Stimulated activated CD4-positive, alpha-beta T cell treated with anti-CD3 and anti-CD28 coated beads, Interleukin-12 subunit alpha, Interleukin-12 subunit beta, amount 100 ng/mL, for 24 hours (primary cell): ENCODE measurements at places on chromosomes 7 and 10.

DNA sequence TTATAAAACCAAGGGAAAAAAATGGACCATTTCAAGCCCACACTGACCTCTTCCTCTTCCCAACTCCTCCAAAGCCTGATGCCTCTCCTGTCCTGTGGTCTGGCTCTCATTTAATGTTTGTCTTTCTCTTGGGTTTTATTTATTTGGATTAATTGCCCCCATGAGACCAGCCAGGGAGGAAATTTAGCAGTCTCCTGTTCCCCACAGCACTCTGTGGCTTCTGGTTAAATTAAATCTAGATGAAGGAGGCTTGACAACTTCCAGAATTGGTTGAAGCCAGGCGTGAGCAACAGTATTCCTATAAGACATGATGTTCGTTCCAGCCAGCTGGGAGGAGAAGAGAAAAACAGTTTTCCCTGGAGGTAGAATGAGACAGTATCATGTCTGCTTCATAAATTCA is 15.1 kb upstream of the PRLHR start:
- DNase-seq: no peak

DNA sequence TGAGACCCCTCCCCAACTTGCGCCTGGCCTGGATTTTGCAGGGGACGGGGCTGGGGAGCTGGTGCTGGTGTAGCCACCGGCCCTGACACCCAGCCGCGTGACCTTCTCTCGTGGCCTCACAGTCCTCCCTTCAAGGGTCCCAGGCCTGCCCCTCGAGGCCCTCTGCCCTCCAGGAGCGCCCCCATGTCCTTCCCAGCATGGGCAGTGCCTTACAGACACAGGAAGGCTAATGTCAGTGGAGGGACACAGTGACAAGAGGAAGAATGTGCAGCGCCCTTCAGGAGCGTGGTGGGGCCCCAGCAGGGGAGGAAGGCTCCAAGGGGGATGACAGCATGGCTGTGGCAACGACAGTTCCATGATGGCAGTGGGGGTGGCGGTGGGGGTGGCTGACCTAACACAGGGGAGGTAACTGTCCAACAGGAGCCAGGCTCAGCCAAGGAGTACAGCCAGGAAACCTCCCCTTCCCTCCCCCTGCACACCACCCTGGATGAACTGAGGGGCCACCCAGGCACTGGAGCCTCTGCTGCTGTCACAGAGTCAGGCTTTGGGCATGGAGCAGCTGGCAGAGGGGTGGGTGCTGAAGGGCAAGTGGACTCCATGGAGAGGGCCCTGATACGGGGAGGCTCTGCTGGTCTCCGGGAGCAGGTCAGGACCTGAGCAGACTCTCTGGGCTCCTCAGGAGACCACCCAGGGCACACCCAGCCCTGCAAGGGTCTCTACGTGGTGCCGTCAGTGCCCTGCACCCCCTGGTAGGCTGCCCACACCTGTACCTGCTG is 76.0 kb upstream of the RET start:
- no peak for DNase-seq

GRCh38 chr10:12027539-12027938 is 15.1 kb downstream of the UPF2 start:
- DNase-seq: no peak

DNA sequence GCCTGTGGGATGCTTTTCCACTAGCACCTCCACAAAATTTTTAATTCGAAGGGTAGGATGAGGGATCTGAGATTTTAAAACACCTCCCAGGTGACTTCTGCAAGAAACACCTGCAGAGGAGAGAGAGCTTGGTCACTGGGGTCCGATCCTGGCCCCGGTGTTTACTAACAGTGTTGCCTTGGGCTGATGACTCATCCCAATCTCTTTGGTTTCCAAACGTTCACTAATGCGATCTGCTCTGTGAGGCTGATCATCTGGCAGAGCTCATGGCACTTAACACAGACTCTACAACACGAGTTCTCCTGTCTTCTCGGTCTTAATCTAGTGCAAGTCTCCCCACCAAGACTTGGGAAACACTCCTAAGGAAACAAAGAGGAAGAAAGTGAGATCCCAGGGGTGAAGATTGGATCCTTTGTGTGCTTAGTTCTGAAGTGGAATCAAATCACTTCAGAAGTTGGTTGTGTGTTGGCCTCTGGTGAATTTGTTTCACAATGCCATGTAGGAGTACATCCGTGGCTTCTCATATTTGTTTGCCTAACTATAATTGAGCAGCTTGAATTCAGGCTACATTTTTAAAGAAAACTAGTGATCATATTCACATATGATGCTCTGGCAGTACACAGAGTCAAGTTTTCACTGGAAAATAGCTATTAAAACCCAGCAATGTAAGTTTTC is 407.9 kb downstream of the NRG3 start:
- no peak for DNase-seq

GRCh38 chr10:110498087-110498981 is 627 bp downstream of the DUSP5 start:
- DNase-seq: peak; percentile 41

DNA sequence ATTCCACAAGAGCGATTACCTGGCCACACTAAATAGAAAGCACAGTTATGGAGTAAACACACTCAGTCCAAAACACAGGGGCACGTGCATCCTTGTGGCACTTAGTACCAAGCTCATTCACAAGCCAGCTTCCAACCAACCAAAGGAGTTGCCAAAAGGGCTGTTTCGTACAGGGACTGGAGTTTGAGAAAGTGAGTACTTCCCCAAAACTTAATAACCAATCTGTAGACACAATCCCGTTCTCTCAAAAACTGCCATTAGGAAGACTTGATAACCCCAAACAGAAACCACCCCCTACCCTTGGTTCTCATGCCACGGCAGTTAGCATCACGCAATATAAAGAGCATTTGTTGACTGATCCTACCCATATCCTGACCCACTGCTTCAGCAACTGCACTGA is 166.2 kb upstream of the ASAH2 start:
- DNase-seq: no peak

DNA sequence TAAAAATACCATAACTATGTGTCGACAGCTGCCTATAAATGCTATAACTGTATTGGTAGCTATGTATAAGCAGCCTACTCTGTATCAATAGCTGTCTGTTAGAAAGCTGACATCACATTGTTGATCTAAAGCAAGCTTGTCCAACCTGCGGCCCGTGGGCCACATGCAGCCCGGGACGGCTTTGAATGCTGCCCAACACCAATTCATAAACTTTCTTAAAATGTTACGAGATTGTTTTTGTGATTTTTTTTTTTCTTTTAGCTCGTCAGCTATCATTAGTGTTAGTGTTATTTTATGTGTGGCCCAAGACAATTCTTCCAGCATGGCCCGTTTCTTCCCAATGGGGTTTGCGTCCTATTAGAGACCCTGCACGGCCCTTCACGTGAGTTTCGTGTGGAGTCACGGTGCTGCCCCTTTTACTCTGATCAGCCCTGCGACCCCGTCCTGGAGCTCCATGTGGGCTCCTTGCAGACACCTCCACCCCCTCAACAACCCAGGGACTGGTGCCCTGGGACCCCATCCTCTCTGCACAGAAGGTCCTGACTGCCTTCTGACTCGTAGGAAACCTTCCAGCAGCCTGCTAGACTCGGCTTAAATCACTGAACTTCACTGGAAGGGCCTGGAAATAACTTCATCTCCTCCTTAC is 4.5 kb upstream of the PRKAR1B start:
- DNase-seq: no peak

DNA sequence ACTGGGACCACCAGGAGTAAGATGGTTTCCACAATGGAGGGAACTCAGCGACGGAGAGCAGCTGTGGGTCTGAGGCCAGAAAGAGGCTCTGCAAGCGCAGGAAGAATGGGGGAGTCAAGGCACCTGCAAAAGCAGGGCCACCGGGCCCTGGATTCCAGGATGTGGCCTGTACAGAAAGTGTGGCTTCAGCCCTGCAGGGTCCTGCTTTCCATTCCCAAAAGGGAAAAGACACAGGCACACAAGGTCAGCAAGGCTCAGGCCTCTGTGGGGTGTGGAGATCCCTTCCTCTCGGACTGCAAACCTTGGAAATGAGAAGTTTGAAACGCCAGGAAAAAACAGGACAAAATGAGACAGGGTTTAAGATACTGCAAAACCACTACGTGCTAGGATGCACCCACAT is 232.5 kb downstream of the TNS3 start:
- no peak for DNase-seq

DNA sequence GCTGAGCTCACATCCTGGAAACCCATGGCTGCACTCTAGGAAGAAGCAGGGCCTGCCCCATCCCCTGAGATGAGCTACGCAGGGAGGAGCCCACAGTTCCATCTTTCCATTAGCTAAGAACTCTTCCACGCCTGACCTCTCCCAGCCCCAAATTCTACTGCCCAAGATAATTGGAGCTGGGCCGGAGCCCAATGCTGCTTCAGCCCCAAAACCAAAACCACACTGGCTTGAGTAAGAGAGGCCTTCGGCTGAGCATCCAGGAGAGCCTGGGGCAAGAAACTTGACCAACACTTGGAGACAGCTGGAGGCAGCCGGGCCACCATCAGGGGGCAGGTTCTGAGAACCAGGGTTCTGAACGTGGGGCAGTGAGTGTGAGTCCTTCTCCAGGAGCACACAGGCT is 116.1 kb upstream of the ZMIZ1 start:
- no peak for DNase-seq

- DNase-seq: no peak
These were observed 26.6 kb downstream of the PHTF2 start for GRCh38 chr7:77825131-77825530.

DNA sequence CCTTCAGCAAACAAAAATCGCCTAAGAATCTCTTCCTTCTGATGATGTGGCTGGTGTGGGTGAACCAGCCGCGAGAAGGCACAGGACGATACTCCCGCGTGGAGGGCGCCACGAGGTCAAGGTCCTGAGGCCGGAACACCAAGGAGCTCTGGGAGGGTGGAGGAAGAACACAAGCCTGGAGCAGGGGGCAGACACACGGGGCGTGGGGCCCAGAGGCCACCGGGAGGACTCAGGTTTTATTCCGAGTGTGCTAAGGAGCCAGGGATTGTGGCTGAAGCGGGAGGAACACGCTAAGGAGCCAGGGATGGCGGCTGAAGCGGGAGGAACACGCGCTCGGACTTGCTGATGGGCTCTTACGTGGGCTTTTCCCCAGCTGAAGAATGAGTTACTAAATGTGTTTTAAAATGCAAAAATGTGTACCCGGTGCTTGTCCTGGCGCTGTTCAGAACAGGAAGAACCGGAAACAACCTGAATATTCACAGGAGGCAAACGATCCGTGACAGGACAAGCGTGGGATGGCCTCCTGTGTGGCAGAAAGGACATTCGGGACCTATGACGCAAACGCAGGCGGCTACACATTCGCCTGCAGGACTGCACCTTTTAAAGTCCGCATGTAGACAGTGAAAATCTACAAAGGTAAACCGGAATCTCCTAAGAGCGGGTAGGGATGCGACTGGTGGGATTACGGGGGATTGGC is 64.0 kb downstream of the MAD1L1 start:
- no peak for DNase-seq

DNA sequence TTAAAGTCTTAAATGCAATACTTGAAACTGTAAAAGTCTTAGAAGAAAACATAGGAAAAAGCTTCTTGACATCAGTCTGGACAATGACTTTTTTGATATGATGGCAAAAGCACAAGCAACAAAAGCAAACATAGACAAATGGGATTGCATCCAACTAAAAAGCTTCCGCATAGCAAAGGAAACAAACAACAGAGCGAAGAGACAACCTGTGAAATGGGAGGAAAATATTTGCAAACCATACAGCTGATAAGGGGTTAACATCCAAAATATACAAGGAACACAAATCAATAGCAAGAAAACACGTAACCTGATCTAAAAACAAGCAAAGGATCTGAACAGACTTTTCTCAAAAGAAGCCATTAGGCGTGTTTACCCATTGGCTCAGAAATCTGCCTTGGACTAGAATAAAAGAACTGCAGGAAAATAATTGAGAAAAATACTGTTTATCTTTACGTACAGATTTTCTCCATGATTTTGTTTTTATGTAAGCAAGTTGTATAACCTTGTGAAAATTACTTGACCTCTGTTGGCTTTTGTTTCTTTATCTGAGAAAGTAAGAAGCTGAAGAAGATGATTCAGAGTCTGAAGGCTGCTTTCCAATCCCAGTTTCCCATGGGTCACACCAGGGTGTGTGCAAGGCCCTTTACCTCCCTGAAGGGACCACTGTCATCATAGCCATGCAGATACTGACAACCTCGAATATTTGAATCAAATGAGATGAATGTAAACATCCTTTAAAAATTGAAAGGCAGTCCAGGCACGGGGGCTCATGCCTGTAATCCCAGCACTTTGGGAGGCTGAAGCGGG is 99.1 kb upstream of the LANCL2 start:
- DNase-seq: no peak

- DNase-seq: no peak
These were observed 26.9 kb downstream of the DLG5 start for GRCh38 chr10:77899690-77900089.

DNA sequence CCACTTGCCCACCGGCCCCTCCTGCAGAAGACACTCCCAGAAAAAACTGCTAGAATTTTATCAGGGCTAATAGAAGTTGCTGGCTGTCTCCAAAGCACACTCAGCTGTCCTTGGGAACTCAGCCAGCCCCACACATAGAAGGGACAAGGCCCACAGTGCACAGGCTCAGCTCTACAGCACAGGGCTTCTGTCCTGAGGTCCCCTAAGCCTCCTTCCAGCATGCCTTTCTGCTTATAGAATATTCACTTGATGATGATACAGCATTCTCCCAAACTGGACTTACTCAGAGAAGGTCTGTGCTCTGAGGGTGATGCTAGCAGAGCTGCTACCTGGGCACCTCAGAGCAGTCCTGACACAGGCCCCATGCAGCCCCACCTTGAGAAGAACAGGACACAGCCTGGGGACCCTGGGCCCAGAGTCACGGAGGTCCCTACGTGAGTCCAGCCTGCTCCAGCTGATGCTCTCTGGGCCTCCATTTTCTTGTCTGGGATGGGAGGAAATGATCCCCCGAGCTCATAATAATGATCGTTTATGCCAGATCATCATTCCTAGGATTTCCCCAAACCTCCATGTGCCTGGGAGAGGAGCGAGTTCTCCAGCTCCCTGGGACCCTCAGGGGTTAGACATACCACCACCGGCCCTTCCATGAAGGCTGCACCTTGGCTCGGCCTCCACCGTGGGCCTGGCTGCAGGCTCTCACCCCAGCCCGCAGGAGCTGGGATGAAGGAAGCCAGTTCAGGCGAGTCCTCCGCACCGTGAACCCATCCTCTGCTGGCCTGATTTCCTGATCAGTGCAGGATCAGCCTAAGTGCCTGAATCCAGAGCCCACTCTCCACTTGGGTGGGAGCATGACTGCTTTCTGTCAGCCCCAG is 145.6 kb downstream of the ZNF248 start:
- no peak for DNase-seq

DNA sequence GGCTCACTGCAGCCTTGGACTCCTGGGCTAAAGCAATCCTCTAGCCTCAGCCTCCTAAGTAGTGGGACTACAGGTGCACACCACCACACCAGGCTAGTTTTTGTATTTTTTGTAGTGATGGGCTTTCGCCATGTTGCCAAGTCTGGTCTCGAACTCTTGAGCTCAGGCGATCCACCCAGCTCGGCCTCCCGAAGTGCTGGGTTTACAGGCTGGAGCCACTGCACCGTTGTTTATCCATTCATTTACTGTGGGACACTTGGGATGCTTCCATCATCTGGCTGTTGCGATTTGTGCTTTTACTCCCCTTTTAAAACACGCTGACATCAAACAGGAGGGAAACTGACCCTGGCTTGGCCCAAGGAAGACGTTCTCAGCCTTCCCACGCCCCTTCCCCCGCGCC is 30.5 kb upstream of the SMARCD3 start:
- DNase-seq: no peak

GRCh38 chr7:92678291-92678920 is 88.2 kb upstream of the FAM133B start:
- DNase-seq: no peak
